Sciatic nerve (tissue), 2 donors: ENCODE measurements at places on chromosomes 6 and 20. TPM values are rescaled to one million over a fixed set of nuclear protein-coding genes. Genes with fewer than 3 reads are reported as not detected.

- no peak for DNase-seq
Observed at GRCh38 chr6:136739501-136739900, 52.8 kb downstream of the MAP3K5 start.

ELOVL4 gene
- total RNA-seq: 1.2 TPM

DNA sequence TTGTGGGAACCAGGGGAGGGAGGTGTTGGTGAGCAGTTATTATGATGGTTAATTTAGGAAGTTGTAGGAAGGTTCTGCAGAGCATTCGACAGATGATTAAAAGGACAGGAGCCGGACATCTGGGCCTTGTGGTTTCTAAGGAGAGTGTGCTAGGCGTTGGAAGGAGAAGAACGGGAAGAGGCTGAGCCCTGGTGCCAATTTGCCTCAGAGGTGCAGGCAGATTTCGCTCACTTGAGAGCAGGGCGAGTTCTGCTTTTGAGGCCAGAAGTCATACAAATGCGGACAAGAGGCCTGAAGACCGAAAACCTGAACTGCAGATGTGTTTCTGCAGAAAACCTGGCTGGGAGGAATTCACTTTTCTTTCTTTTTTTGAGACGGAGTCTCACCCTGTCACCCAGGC is 30.5 kb upstream of the RPS6KA2 start:
- DNase-seq: no peak

DNA sequence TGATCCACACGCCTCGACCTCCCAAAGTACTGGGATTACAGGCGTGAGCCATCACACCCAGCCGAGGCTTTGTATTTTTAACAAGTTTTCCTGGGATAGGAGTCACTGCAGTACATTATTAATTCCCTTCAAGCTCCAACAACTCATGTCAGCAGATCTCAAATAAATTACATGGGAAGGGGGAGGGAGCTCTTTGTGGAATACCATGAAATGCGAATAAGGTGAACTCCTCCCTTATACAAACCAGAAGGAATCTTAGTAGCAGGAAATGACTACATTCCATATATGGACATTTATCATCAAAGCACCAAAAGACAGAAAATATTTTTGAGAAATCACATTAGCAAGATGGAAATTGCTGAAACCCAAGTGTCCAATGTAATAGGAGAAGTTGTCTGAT is 2.9 kb downstream of the GSS start:
- DNase-seq: no peak

GRCh38 chr20:36624068-36624943 is 18.7 kb downstream of the RAB5IF start:
- no peak for DNase-seq

GRCh38 chr20:20713244-20713765 is 861 bp upstream of the RALGAPA2 start:
- DNase-seq: peak; percentile 60

FNDC1 gene
- 13.7 TPM for total RNA-seq
